ENCODE measurements at places on chromosomes 4 and X. TPM values are rescaled to one million over a fixed set of nuclear protein-coding genes. Genes with fewer than 3 reads are reported as not detected.

Gene DUSP9
- not detected for polyA plus RNA-seq

Gene SLC6A14
- not detected for polyA plus RNA-seq

Gene PLP1
- polyA plus RNA-seq, result 8.6 TPM

Gene VSIG4
- 47.0 TPM for polyA plus RNA-seq

Gene SPANXN4
- polyA plus RNA-seq, result not detected

Gene HTRA3
- 14.0 TPM for polyA plus RNA-seq

Gene MAGEA6
- polyA plus RNA-seq, result not detected

Gene RAB40AL
- polyA plus RNA-seq, result 0.20 TPM

Gene HSPA4L
- 3.8 TPM for polyA plus RNA-seq

Gene IQCM
- polyA plus RNA-seq, result not detected

Gene GYPE
- polyA plus RNA-seq, result not detected

Gene CYSLTR1
- 1.9 TPM for polyA plus RNA-seq

Gene CYBB
- 8.8 TPM for polyA plus RNA-seq

Gene USP26
- polyA plus RNA-seq, result not detected

Gene NWD2
- under 0.01 TPM for polyA plus RNA-seq

Gene GPM6B
- 4.8 TPM for polyA plus RNA-seq

Gene FDCSP
- polyA plus RNA-seq, result not detected

Gene CTSO
- 45.3 TPM for polyA plus RNA-seq

Gene TMEM164
- 27.3 TPM for polyA plus RNA-seq

Gene PPP1R2C
- not detected for polyA plus RNA-seq

Gene GABRA4
- polyA plus RNA-seq, result under 0.01 TPM

Gene NXF2
- polyA plus RNA-seq, result not detected

Gene DCAF8L2
- polyA plus RNA-seq, result not detected

Gene SORCS2
- polyA plus RNA-seq, result 0.67 TPM

Gene CT45A2
- not detected for polyA plus RNA-seq

Gene TLR1
- 2.5 TPM for polyA plus RNA-seq

Gene UTP14A
- polyA plus RNA-seq, result 28.1 TPM

Gene KLF8
- polyA plus RNA-seq, result 5.9 TPM

Gene AWAT2
- polyA plus RNA-seq, result not detected

Gene PRPS2
- 102 TPM for polyA plus RNA-seq

Gene CPEB2
- polyA plus RNA-seq, result 3.2 TPM

Gene GLA
- polyA plus RNA-seq, result 91.5 TPM

Gene USP17L11
- not detected for polyA plus RNA-seq

Gene SHOX
- polyA plus RNA-seq, result not detected

Gene PITX2
- not detected for polyA plus RNA-seq

Gene HSD17B13
- 0.16 TPM for polyA plus RNA-seq

Gene FAM9C
- not detected for polyA plus RNA-seq

Gene COMMD8
- 12.8 TPM for polyA plus RNA-seq

Gene RBM47
- polyA plus RNA-seq, result 25.7 TPM

Gene DCAF16
- 15.1 TPM for polyA plus RNA-seq

Gene GASK1B
- polyA plus RNA-seq, result 35.4 TPM

Gene KLHL13
- polyA plus RNA-seq, result 2.9 TPM

Gene ADGRG4
- under 0.01 TPM for polyA plus RNA-seq

Gene CENPVL1
- not detected for polyA plus RNA-seq

Gene LRAT
- 0.03 TPM for polyA plus RNA-seq

Gene MAGEB17
- 0.32 TPM for polyA plus RNA-seq

Gene ARMCX4
- polyA plus RNA-seq, result 52.0 TPM

Gene IL2RG
- 7.0 TPM for polyA plus RNA-seq

Gene APOO
- polyA plus RNA-seq, result 177 TPM

Gene STK32B
- polyA plus RNA-seq, result 0.30 TPM

Gene MAGEA9B
- not detected for polyA plus RNA-seq

Gene PNMA3
- polyA plus RNA-seq, result 3.4 TPM

Gene MAGEA1
- not detected for polyA plus RNA-seq
